ENCODE measurements at places on chromosomes 16 and 17. TPM values are rescaled to one million over a fixed set of nuclear protein-coding genes. Genes with fewer than 3 reads are reported as not detected.
A peak's percentile ranks its signal among the peaks of the same experiment; 100 is the strongest.

DNA sequence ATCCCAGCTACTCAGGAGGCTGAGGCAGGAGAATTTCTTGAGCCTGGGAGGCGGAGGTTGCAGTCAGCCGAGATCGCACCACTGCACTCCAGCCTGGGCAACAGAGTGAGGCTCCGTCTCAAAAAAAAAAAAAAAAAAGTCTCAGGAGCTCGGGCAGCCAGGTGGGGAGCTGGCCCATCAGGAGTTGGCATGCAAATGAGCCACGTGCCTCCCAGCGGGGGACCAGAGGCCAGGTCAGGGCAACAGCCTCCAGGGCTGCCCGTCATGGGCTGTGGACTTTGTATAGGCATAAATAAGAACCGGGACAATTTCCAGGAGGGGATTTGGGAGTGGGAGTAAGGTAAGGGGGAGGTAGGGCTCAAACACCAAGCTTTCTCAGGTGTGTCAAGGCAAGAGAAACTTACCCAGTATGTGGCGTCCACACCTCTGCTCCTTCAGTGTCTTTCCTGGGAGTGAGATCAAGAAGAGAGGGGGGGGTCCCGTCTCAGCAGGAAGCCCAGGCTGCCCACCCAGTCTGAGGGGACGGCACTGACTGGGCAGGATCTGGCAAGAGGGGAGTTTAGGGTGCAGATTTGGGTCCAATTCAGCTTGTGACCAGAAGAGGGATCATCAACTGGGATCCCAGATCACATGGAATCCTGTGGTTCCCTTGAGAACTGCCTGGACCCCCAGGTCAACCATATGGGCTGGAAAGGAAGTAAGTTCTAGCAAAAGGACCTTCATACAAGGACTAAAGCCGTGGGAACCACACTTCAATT lies 22.3 kb upstream of the G6PC1 start:
- DNase-seq, result no peak

AGRP gene
- total RNA-seq, result not detected

DNA sequence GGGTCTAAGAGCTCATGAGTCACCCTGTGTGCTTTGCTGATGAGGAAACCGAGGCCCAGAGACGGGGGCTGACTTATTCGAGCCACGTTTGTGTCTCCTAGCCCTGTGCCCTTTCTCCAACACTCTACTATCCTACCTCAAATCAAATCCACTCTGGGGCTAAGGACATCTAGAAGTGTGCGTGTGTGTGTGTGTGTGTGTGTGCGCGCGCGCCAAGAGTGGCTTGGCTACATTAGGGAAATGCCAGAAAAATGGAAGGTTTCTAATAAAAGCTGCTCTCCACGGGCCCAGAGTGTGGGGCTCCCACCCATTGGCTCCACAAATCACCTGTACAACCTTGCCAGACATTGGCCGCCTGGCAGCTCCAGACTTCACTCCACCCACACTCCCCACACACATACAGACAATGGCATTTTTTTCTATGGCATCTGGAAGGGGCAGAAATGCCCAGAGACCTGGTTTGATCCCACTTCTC lies 30.3 kb upstream of the PHOSPHO1 start:
- DNase-seq, result no peak

- no peak for DNase-seq
Observed at GRCh38 chr16:22400900-22401299, 26.5 kb upstream of the CDR2 start.

OR2C1 gene
- total RNA-seq, result 0.16 TPM

GRCh38 chr17:15087946-15088345 lies 177.2 kb downstream of the PMP22 start:
- DNase-seq, result no peak

ENO3 gene
- total RNA-seq, result 10.6 TPM

DNA sequence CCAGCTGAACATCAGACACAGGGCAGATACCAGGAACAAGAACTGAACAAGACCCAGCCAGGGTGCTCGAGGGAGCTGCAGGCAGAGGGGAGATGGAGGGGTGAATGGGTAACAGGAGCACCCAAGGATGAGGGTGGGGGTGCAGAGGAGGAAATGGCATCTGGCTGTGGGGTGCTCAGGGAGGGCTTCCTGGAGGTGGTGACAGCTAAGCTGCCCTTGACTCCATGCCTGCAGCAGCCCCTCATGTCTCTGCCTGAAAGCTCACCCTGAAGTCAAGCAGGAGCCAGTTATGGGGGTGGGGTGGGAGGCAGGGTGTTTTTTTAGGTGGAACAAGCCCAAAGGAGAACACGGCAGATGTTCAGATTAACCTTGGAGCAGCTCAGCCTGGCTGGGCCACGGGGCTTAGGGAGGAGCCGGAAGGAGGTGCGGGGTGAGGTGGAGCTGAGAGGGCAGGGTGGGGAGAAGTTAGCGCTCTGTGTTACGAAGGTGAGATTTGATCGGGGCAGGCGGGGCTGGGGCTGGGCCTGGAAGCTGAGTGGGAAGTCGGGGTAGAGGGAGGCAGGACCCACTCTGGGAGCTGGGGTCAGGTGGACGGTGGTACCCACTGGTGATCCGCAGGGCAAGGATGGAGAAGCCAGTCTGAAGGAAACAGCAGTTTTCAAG lies 143.0 kb downstream of the ENGASE start:
- DNase-seq, result no peak

CALB2 gene
- total RNA-seq, result not detected

DNA sequence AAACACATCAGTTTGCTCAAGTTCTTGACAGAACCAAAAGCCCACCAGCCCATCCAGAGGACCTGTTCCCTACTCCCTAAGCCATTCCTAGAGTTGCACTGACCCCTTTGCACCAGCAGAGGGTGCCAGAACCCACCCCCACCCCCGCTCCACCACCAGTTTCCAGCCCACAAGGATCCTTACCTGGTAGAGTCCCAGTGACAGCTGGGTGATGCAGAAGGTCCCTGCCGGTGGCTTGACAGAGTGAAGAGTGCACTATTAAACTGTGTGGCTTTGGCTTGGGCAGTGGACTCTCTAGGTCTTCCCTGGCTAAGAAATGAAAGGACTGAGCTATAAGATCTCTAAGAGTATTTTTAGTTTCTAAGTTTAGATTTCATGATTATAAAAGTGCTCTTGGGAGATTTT lies 73.3 kb upstream of the MTMR4 start:
- DNase-seq, result peak; percentile 44

- no peak for DNase-seq
Observed at GRCh38 chr17:74785981-74786360, 9.8 kb upstream of the NAT9 start.

ABAT gene
- 35.2 TPM for total RNA-seq

DNA sequence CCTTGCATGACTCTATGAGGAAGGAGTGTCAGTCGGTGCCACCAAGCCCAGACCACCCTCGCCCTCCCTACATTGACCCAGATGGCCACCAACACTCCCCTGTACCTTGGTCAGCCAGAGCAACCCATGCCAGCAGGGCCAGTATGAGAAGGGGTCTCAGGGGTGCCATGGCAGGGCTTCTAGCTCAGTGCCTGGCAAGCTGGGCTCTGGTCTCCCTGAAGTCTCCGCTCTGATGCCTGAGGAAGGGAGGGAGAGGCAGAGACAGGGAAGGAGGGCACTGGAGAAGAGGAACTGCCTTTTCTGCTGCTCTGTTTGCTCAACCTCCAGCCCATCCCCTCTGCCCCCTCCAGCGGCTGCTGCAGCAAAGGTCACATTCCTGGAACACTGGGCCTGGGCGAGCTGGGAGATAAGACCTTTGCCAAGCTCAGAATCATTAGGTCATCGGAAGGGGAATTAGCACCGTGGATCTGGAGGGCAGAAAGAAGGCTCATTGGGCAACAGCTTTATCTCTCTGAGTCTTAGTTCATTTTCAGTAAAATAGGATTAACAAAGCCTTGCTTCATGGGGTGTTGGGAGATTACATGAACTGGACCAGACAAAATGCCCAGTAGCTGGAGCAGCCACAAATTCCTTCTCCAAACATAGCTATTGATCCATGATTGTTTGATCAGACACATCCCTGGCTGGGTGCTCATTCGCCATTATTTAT lies at the start of gene VTN:
TSS of gene VTN (minus strand) at position 273 of the 709 bp plus-strand sequence. CDS start at position 169, 104 bp downstream.
- peak; percentile 16 for DNase-seq

FOXF1 gene
- not detected for total RNA-seq

UTS2R gene
- not detected for total RNA-seq

CRHR1 gene
- total RNA-seq, result 0.41 TPM

DNA sequence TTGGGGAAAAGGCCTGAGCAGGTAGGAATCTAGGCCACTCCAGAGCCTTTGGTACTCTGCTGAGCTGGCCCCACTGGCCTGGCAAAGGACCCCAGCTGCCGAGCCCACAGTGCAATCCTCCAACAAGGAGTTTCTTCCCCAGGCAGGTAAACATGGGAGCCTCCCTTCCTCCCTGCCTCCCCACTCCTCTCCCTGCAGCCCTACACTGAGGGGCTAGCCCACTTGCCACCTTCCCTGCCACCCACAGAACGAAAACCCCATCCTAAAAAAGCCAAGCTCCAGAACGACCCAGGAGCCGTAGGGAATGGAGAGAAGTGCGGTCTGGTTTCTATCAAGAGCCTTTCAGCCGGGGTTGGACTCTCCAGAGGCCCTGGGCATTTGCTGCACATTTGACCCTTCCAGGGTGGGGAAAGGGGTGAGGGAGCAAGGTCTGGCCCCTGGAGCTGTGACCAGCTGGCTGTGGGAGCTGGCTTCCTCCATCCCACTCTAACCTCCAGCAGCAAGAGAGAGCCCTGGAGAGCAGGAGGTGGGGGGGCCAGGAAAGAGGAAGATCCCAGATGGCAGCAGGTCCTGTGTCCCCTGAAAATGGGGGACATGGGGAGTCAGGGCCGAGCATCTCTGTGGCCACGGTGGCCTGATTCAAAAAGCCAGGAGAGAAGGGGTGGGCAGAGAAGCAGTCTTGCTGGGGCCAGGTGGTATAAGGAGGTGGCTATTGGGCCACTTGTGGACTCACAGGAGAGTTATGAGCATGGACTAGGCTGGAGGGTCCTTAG lies 1.3 kb downstream of the HID1 start:
- no peak for DNase-seq

GRCh38 chr17:19744922-19745757 lies 3.0 kb downstream of the ALDH3A1 start:
- DNase-seq, result peak; percentile 99

GRCh38 chr16:28053461-28053860 lies 10.1 kb downstream of the GSG1L start:
- DNase-seq, result no peak

GSG1L2 gene
- not detected for total RNA-seq

ICAM2 gene
- total RNA-seq, result not detected

KCTD11 gene
- total RNA-seq, result 7.9 TPM

CETP gene
- total RNA-seq, result not detected

- DNase-seq, result no peak
Observed at GRCh38 chr16:27430923-27431484, 29.0 kb downstream of the IL21R start.

Measured in neural crest cell (in vitro differentiated cells).